ENCODE measurements at places on chromosomes 3 and 15.

- no peak for DNase-seq
These were observed 501.3 kb downstream of the NTRK3 start for GRCh38 chr15:87755226-87755625.

- DNase-seq, result no peak
These were observed 121.2 kb upstream of the RASGRP1 start for GRCh38 chr15:38685686-38686339.

DNA sequence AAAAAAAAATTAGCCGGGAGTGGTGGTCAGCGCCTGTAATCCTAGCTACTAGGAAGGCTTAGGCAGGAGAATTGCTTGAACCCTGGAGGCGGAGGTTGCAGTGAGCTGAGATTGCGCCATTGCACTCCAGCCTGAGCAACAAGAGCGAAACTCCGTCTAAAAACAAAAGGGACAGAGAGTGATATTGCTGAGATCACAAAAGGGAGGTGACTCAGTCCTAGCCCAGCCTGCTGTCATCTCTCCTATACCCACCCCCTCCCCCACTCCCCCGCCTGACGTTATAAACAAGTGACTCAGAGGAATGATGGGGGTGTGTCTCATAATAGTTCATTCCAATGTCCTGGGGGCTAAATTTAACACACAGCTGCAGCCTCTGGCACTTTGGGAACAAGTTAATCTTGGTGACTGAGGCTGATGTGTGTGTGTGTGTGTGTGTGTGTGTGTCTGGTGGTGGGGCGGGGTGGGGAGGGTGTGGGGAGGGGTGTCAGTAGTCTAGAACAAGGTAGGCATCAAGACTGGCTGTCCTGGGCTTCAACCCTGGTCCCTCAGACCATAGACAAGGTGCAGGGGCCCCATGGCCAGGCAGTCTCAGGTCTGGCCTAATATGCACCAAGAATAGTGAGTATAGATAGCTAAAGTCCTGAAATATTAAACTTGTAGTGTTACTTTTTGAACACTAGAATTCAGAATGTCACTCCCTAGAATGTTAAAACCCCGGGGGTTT lies 1.3 kb upstream of the KLHL40 start:
- DNase-seq, result peak; percentile 16

DNA sequence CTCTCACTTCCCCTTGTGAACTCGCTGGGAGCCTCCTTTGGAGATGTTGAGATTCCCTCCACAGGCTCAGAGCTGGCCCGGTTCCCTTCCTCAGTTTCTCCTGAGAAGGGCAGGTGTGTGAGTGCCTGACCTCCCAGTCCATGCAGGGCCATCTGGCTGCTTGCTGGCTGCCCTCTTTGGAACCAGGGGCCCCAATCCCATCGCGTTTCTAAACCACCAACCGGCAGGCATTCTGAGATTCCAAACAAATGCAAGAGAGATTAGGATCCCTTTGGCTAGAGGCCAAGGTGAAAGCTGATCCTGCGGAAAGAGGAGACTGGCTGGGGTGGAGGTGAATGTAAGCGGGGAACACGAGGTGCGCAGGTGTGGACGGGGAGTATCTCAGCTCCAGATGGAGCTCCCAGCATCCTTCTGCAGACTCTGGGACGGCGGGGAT lies 2.9 kb upstream of the PRRT3 start:
- no peak for DNase-seq

- DNase-seq, result no peak
These were observed 611.9 kb upstream of the CCDC54 start for GRCh38 chr3:106765342-106765741.

DNA sequence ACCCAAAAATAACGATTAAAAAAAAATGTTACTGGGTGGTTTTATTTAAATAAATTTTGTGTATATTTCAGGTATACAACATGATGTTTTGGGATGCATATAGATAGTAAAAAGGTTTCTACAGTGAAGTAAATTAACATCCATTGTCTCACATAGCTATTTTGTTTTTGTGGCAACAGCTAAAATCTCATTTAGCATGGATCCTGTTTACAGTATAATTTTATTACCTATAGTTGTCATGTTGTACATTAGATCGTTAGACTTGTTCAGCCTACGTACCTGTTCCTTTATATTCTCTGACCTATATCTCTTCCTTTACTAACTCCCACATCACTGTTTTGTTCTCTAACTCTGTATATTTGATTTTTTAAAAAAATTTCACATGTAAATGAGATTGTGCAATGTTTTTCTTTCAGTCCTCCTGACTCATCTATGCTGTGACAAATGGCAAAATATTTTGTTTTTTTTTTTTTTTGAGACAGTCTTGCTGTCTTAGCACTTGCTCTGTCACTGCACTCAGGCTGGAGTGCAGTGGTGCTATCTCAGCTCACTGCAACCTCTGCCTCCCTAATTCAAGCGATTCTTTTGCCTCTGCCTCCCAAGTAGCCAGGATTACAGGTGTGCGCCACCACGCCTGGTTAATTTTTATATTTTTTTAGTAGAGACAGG lies 45.6 kb downstream of the OIP5 start:
- DNase-seq, result no peak

- DNase-seq, result no peak
These were observed 12.7 kb upstream of the SCN10A start for GRCh38 chr3:38828681-38829080.

DNA sequence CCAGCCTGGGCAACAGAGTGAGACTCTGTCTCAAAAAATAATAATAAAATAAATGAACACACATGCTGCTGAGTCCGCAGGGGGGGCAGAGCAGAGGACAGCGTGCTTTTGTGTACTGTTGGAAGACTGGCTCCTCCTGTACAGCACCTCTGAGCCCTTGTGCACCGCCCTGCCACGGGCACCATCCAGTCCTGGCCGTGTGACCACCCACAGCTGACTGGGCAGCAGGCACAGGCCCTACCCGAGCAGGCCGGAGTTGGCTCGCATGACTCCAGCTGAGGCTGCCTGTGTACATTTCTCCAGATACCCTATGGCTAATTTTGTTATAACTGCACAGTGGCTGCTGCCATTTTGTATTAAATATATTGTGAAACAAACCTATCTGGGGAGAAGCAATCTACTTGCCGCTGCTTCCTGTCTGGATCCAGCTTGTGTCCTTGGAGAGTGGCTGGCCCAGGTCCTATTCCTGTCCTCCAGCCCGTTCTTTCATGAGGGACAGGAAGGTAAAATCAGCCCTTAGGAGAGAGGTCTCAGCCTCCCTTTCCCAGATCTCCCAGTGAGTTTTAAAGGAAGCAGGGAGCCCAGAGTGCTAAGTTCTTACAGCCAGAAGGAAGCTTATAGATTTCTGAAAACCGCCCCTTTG lies 14.6 kb downstream of the IVD start:
- no peak for DNase-seq

DNA sequence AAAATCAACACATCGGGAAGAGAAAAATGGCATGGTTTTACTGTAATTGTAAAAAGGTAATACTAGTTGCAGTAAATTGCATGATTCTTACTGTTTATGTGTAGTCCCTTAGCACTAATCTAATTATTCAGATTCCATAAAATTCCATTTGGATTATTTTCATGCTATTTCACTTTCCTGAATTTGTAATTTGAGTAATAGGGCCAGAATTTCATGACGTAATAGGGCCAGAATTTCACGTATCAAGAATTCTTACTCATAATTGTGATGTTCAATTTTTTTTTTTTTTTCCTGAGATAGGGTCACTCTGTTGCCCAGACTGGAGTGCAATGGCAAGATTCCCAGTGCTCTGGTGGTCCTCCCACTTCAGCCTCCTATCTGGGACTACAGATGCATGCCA lies 2.9 kb upstream of the U2SURP start:
- DNase-seq, result no peak

DNA sequence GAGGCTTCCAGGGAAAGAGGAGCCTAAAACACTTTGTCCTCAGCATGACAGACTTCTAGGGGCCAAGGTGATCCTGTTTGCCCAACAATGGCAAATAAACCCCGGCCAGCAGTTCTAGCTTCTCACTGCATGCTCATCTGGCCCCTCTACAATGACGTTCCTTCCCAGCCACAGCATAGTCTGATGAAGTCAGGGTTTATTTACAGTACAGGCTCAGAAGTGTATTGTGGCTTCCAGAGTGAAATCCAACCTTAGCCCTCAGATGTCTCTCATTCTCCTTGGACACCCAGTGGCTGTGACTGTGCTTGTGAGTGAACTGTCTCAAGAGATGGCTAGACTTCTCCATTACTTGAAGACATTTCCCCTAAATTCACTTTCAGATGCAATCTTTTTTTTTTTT lies 40.8 kb downstream of the BFSP2 start:
- no peak for DNase-seq

GRCh38 chr15:33093222-33093621 lies 101.3 kb downstream of the FMN1 start:
- DNase-seq, result no peak

DNA sequence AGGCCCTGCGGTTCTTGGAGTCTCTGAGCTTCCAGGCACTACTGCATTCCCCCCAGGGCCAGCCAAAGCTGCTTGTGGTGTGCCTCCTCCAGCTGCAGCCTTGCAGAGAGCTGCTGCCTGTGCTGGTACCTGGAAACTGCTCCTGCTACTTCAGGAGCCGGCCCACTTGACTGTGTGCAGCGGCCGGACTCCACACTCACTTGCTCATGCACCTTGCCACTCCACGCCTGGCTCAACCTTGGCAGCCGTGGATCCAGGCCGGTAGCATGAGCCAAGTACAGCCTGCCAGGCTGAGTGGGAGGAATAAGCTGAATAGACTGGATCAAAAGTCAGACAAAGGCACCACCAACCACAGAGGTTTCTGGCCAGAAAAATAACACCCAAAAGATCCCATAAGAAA lies 169.7 kb downstream of the TJP1 start:
- DNase-seq, result no peak

DNA sequence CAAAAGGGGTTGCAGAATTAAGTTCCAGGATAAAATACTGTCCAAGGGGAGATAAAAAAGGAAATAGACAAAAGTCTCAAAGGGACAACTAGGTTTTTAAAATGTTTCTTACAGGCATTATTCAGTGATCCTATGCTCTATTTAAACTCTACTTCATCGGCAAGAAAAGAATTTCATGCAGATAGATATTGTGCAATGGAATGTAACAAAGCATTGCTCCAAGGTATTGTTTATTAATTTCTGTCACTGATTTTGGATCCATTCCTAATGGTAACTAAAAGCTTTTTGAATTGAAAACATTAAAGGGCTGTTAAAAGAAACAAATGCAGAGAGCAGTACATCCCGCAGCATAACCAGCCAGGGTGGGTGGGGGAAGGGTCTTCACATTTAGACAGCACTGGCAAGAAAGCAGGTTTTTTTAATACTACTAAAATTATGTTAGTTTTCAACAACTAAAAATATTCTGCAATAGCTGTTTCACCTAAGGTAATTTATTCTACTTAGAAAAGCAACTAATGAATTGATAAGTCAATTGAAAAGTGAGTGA lies 82.9 kb downstream of the THBS1 start:
- no peak for DNase-seq

DNA sequence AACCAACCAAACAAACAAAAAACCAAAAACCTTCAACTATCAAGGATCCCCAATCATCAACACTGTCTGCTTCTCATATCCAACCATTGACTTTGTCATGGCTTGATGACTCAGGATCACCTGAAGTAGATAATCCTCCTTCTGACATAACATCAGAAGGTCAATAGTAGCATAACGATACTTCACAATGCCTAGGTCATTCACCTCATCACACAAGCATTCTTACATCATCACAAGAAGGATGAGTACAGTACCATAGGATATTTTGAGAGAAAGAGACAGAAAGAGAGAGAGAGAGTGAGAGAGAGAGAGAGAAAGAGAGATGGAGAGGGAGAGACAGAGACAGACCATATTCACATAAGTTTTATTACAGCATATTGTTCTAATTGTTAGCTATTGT lies 42.1 kb downstream of the SPATA16 start:
- DNase-seq, result no peak

DNA sequence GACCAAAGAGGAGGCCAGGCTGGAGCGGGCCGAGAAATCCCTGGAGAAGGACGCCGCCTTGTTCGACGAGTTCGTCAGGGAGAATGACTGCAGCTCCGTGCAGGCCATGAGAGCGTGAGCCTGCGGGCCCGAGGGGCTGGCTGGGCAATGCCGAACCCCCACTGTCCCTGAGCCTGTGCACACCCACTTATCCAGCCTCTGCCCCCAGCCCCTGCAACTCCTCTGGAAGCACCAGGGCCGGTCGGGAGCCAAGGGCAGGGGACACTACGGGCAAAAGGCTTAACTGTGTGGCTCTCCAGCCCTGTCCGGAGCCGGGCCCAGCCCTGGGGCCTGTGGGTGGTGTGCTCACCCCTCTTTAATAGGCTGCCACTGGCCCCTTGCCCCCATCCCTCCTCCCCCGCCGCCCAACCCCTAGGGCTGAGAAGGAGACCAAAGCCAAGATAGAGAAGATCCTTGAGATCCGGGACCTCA lies 24.0 kb downstream of the CFAP100 start:
- DNase-seq, result no peak

DNA sequence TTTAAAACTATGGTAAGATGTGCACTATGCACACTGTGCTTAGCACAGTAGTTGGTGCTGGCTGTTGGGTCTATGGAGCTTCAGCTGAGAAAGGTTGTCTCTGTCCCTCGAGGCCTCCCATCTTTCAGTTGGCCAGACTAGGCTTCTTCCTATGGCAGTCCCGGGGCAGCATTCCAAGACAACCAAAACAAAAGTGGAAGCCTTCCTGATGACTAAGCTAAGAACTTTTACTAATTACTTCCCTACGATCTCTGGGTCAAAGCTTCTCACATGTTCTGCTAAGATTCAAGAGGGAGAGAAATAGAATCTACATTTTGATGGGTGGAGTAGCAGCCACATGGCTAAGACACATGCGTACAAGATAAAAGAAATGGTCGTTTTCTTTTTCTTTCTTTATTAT lies 342.8 kb downstream of the TUSC7 start:
- DNase-seq, result no peak

GRCh38 chr3:127451321-127451720 lies 139.2 kb downstream of the TPRA1 start:
- DNase-seq, result no peak

GRCh38 chr15:74314795-74315438 lies 52.5 kb downstream of the CYP11A1 start:
- peak; percentile 37 for DNase-seq

GRCh38 chr3:61029194-61029593 lies 222.1 kb downstream of the FHIT start:
- DNase-seq, result no peak

DNA sequence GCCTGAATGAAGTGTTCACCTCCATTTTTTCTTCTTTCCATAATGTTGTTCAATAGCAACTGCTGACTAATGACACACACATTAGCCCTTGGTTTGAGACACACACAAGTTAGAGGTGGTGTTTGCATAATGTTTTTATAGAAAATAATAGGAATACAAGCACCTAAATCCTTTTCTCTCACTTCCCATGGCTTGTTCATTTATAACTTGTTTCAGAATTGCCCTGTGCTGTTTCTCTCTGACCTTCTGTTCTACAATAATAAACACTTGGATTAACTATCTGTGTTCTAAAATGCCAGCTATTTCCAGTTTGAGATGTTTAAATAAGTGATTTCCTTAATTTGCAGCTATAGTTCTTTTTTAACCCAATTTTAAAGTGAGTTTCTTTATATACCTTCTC lies 525.1 kb upstream of the ROBO2 start:
- DNase-seq, result no peak

DNA sequence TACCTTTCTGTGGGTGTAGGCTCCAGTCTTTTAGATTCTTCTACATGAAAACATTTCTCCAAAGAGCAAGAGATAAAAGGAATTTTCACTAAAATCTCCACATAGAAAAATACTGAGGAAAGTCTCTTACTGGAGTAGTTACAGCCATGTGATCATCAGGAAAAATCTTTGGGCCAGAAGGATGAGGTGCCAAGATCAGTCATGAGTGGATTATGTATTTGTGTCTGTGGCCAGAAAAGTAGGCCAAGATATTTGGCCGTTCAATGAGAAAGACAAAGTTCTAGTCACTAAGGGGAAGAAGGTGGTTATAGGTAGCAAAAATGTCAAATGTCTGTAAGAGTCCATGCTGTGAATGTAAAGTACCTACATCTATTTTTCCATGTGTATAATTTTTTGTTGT lies 339.3 kb downstream of the NSUN3 start:
- no peak for DNase-seq
